ENCODE measurements at places on chromosomes 16 and 17.

- no peak for DNase-seq
These were observed 234.6 kb downstream of the HS3ST3A1 start for GRCh38 chr17:13367154-13367553.

DNA sequence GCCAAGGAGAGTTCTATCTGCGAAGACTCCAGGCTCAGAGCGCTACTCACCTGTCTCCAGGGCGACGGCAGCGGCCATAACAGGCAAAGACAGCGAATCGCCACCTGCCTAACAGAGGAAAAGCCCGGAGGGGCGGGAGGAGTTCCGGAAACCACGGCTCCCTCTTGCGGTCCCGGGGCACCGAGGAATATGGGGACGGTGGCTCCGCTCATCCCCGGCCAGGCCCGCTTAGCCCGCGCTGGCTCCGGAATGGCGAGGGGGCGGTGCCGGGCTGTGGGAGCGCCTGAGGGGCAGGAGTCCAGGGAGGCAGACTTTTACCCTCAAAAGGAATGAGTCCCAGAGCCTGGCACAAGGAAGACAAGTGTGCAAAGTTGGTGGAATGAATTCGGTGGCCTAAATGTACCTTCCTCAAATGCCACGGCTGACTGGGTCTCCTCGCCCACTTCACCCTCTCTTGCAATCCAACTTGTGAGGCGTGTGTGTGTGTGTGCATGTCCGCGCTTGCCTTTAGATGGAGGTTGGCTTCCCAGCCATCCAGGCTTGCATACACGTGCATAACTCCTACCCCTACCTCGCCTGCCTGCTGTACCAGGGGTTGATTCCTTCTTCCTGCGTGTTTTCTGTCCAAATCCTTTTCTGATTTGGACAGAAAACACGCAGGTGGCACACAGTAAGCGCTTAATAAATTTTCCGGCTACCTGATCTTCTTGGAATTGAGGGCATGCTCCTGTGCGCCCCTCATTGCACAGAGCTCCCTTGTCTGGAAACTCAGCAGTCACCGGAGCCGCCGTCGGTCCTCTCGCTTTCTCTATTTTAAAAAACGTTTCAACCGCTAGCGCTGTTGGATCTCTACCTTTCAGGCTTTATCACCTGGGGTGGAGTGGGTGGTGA lies 3.5 kb downstream of the C17orf100 start:
- no peak for DNase-seq

GRCh38 chr17:63425483-63425882 lies 20.6 kb downstream of the CYB561 start:
- peak; percentile 54 for DNase-seq

GRCh38 chr17:53924530-53925455 lies 102.1 kb downstream of the KIF2B start:
- no peak for DNase-seq

- no peak for DNase-seq
These were observed 50.8 kb upstream of the MAF start for GRCh38 chr16:79651363-79651762.

- DNase-seq: no peak
These were observed 686 bp upstream of the MTSS2 start for GRCh38 chr16:70686376-70687101.

DNA sequence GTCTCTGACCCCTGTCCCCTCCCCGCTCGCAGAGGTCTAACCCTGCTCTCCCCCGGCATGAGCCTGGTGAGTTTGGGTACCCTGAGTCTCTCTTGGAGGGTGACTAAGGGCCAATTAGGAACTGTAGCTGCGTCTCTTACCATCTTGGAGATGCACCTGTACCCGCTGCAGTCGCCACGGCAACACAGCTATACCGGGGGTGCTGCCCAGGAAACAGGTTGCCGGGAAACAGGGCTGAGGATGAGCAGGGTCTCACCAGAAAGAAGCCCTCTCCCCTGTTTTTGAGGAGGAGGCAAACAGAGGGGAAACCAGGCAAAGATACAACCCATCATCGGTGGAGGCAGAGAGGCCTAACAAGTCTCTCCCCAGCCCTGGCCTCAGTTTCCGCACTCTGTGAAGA lies 140.2 kb downstream of the TMEM132E start:
- DNase-seq: no peak

DNA sequence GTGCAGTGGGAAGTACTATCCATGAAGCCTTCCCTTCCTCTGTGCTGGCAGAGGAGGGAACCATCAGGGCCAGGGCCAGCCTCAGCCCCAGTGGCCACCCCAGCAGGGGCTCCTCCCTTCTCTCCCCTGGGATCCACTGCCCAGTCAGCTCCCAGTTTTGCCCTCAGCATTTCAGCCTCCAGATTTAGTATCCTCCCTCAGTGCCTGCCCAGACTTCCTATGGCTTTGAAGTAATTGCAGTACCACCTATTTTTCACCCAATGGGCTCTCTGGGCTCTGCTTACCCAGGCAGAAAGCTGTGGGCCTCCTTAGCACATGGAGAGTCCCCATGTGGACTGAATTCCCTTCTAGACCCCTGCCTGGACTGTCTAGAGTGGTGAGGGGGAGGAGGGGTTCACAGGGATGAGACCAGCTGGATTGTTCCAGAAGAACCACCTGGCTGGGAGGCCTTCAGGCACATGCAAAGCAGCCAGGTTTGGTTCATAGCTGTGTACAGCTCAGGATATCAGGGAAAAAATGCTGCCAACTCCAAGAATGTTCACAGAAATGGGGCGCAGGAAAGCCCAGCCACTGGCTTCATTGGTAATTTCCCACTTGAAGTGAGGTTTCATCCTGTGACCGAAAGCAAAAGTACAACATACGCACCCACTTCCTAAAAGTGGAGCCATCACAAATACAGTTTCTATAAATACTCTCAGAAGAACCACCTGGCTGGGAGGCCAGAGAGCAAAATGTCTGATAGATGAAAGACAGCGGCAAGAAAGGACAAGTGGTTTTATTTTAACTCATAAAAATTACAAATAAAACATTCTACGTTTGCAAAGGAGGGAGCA lies 15.2 kb upstream of the HERPUD1 start:
- no peak for DNase-seq

- DNase-seq: no peak
These were observed 101.6 kb downstream of the CYTH1 start for GRCh38 chr17:78680436-78680835.

- no peak for DNase-seq
These were observed 79.8 kb downstream of the NT5M start for GRCh38 chr17:17382971-17383370.

- no peak for DNase-seq
These were observed 17.9 kb downstream of the SMCR8 start for GRCh38 chr17:18332909-18333489.

GRCh38 chr17:32487473-32488176 lies 832 bp downstream of the CDK5R1 start:
- DNase-seq: no peak

GRCh38 chr17:12348476-12348875 lies 317.2 kb upstream of the MYOCD start:
- DNase-seq: no peak

- DNase-seq: no peak
These were observed 15.7 kb upstream of the MLKL start for GRCh38 chr16:74716355-74716754.

- DNase-seq: no peak
These were observed 398.6 kb downstream of the CPPED1 start for GRCh38 chr16:12405089-12405488.

DNA sequence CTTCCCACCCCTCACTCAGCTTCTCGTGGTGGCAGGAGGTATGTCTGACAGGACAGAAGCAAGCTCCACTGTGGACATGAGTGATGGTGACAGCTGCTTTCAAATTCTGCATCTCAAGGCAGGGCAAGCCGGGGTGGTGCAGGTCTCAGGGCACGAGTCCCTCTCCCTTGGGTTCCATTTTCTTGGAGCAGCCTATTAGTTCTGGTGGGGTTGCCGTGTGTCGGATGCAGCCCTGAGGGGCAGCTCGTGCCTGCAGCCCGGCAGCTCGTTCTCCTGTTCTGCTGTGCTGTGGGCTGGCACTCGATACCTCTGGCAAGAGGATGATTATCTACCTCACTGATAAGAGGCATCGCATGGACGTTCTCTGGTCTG lies 16.5 kb upstream of the CLEC18C start:
- DNase-seq: no peak

DNA sequence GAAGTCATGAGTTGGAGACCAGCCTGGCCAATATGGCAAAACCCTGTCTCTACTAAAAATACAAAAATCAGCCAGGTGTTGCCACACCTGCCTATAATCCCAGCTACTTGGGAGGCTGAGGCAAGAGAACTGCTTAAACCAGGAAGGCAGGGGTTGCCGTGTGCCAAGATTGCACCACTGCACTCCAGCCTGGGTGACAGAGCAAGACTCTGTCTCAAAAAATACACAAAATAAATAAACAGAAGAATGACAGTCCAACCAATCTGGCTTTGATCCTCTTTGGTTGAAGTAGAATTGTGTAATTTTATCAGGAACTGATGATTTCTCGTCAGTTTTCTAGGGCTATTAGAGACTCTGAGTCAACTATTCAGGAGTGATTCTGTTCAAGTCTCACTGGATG lies 79.4 kb downstream of the SLC5A11 start:
- DNase-seq: no peak

DNA sequence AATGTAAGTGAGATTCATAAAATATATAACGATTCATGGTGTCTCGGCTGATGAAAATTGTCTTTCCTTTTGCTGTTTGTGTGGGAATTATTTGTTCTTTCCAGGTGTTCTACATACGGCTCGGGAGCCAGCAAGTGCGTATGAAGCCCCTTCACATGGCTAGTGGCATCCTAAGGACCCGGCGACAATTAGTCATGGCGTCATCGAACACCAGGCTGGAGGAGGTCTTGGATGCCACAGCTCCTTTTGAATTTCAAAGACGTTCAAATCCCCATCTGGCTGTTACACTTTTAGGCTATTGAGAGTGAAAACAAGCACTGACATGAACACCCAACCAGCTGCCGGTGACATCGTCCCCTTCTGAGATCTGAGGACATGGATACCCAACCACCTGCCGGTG lies 397.7 kb upstream of the TNRC6C start:
- DNase-seq: no peak

DNA sequence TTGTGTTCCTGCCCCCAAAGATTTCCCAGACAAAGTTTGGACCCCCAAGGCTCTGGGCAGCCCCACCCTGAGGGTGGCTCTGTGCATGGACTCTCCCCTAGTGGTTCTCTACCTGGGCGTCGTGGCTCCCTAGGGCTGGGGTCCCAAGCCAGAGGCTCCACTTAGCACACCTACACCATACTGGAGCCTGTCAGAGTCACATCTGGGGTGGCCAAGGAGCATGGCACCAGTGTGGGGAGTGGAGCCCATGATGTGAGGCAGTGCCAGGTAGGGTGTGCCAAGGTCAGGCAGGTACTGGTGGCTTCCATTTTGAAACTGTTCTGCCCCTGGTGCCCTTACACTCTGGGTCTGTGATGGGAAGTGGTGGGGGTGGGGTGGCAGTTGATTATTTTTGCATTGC lies 109.9 kb upstream of the GNAO1 start:
- no peak for DNase-seq

- peak; percentile 26 for DNase-seq
These were observed 4.0 kb upstream of the ABCC3 start for GRCh38 chr17:50630524-50631194.

GRCh38 chr17:4365628-4366326 lies 698 bp downstream of the UBE2G1 start:
- DNase-seq: no peak

DNA sequence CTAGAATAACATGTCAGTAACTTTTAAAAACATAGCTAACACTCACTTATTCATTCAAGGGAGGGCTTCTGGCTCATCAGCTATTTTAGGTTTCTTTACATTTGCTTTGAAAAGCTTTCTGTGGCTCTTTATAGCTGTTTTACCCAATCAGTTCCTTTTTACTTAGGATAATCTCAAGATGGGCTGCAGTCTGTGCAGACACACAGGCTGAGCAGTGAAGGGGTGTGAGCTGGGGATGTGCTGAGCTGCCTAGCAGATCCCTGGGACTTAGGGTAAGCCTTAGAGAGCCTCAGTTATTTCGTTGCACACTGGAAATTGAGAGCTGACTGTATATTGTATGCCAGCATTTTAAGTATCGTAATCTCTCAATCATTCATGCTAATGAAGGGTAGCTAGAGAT lies 30.2 kb upstream of the NOL11 start:
- DNase-seq: no peak

DNA sequence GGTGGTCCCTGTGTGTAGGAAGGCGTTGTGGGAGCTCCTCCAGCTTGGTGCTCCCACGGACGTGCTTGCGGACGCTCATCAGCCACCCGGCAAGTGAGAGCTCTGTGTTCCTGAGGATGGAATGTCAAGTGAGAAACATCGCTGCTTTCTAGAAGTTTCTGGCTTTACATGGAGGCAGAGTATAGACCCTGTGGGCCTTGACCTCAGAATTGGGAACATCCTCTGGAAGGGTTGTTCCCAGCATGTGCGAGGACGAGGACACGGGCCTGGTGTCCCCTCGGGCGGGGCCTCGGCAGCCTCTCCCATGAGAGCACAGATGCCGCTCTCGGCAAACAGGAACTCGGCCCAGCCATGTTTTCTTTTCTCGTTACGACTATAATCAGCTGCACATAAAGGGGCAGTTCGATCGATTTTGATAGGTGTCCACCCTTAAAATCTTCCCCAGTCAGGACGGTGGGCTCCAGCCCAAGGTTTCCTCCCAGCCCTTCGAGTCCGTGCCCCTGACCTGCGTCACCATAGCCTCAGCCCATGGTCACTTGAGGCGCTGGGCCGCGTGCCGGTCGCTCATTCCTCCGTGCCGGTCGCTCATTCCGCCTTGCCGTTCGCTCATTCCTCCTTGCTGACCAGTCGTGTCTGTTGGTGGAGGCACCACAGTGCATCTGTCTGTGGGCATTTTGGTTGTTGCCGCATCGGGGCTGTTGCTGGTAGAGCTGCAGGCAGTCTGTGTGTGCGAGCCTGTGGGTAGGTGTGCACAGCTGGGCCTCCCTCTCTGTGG lies 91.3 kb upstream of the ZNF750 start:
- no peak for DNase-seq

- DNase-seq: no peak
These were observed 22.0 kb upstream of the CCL1 start for GRCh38 chr17:34384822-34385605.

DNA sequence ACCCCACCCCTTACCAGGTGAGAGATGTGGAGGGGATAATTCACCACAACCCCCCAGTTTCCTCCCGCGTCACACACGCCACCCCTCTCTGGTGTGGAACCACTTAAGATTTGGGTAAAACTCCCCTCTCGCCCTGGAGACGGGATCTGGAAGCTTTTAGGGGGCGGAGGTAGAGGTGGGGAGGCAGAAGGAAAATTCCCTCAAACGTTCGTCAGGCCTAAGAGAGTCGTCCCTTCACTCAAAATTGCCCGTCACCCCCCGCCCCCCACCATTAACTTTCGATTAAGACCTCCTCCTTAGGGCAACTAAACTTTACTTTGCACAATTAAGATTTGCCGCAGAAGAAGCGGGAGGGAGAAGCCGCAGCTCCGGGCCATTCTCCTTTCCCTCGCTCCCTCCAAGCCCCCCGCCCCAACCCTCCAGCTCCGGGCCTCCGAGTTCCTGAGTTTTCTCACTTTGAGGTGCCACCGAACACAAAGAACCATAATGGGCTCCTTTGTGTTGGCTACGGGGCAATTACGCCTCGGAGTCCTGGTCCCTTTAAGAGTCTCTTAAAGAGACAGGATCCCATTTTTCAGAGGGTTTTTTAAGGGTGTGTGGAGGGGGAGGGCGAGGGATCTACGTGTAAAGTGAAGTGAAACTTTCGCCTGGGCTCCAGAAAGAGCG lies 985 bp upstream of the FZD2 start:
- no peak for DNase-seq
